ENCODE measurements at places on chromosomes 7 and 10.

- no peak for DNase-seq
Observed at GRCh38 chr10:124292911-124293615, 125.7 kb downstream of the OAT start.

DNA sequence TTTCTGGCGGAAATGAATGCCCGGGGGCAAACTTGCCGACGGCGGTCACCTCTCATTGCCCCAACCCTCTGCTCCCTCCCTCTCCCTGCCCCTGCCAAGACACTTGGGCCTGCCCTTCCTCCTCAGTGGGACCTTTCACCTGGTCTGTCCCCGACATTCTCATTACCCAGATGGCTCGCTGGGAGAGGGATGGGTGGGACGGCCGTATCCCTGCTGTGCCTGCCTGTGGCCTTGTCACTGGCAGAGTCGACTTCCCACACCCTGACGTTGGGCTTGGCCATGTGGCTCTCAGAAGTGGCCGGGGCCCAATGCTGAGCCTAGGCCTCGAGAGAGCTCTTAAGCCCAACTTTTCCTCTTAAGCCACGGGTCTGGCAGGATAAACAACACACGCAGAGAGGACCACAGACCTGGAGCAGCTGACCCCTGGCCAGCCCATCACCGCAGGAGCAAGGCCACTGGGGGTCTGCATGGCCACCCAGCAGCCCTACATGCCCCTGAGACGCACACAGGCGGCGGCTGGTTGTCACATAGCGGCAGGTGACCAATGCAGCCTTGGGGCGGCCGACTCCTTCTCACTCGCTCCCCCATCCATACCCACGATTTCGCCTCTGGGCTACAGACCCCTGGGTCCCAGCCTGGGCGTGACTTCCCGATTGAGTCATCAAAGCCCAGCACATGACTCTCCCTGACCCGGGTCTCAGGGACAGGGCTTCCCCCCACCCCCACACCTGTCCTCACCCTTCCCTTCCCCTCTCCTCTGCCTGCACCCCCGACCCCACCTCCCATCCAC, 40.1 kb downstream of the SLC29A4 start:
- DNase-seq, result no peak

DNA sequence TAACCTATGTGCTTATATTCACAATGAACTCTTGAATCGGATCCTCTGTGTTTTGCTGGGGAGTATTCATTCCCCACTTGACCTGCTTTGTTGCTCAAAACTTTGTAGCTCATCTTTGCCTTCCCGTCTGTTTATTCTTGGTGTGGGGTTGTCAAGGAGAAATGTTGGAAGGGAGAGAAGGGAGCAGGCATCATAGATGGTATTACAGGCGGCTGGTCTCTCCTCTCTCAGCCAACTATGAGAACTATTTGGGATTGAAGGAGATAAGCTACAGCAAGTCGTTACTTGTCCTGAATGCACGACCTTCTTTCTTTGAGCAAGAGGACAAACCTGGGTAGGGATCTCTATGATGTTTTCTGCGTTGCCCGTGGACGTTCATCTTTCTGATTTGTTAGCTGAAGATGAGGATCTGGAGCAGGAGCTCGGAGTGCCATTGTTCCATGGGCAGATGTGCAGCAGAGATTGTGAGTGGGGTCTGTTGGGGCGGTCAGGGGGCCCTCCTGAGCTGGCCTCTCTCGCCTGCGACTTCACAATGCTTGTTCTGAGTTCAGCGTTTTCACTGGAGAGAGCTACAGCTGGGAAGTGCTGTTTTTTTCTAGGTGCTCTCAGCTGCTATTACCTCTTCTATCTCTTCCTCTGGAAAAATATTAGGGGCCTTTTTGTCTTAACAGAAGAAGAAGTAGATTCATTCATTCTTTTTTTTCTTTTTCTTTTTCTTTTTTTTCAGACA, 126.9 kb upstream of the KLF6 start:
- no peak for DNase-seq

DNA sequence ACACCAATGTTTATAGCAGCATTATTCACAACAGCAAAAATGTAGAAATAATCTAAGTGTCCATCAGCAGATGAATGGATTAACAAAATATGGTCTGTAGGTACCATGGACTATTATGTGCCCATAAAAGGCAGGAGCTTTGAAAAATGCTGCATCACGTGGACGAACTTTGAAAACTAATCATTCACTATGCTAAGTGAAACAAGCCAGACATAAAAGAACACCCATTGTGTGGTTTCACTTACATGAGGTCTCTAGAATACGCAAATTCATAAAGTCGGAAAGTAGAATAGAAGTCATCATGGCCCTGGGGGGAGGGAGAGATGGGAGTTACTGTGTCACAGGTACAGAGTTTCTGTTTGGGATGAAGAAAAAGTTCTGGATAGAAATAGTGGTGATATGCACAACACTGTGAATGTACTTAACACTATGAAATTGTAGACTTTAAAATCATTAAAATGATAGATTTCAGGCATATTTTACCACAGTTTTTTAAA, 377.3 kb downstream of the SDK1 start:
- DNase-seq, result no peak

DNA sequence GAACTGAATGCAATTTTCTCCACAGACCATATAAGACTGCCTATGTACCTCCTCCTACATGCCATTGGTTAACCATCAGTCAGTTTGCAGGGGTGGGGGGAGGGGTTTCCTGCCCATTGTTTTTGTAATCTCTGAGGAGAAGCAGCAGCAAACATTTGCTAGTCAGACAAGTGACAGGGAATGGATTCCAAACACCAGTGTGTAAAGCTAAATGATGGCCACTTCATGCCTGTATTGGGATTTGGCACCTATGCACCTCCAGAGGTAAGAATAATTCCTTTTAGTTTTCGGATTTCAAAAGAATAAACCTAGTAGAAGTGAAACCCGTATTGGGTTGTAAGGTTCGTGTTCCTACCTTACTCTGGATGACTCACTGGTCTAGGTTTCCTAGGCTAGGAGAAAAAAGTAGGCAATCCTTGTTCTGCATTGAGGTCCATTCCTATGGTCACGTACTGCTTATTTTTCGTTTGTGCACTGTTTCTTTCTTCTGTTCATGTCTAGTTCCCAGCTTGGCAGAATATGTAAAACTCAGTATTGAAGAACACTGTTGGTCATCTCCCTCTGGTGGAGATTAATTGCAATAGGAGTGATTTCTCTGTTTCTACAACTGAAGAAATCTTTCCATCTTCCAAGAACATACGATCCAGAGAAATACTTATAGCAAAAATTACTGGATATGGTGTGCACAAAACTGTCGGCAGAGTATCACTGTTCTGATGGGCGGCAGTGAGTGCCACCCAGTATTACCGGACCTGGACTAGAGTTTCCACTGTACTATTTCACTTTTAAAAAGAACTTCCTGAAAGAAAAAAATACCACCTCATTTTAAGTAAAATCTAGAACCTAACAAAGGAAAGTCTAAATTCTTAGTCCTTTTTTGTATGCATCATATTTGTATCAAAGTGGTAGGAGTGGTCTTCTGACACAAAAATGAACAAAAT, at the start of gene AKR1C3:
Gene AKR1C3 (plus strand): TSS at position 150 of the 941 bp plus-strand sequence. CDS start 31 bp downstream, at position 181.
- DNase-seq, result no peak

- no peak for DNase-seq
Observed at GRCh38 chr10:131692686-131693334, 208.0 kb upstream of the PPP2R2D start.

- DNase-seq, result peak; percentile 54
Observed at GRCh38 chr7:23410446-23411183, 59.7 kb downstream of the IGF2BP3 start.

GRCh38 chr10:114048472-114048871, 4.8 kb downstream of the ADRB1 start:
- no peak for DNase-seq

DNA sequence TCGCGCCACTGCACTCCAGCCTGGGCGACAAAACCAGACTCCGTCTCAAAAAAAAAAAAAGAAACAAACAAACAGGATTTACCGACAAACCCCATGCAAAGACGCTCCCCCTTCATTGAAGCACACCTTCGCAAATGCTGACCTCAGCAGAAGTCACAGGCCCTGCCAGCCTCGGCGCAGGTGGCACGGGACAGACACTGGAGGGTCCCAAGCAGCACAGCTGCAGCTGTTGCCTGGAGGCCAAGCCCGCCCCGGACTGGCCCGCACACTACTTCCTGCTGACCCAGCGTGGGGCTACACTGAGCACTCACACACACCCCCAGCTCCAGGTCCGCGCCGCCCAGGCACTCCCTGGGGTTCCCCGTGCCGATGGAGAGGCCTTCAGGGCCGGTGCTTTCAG, 31.2 kb downstream of the SNX8 start:
- no peak for DNase-seq

- peak; percentile 6 for DNase-seq
Observed at GRCh38 chr7:90655566-90655965, 59.4 kb downstream of the CDK14 start.

- DNase-seq, result no peak
Observed at GRCh38 chr7:28865601-28866144, 92.5 kb downstream of the TRIL start.

- DNase-seq, result no peak
Observed at GRCh38 chr10:124596962-124597845, 135.6 kb downstream of the LHPP start.
